ENCODE measurements at places on chromosomes 3 and 15. TPM values are rescaled to one million over a fixed set of nuclear protein-coding genes. Genes with fewer than 3 reads are reported as not detected.

The GFM1 gene
- 33.5 TPM for total RNA-seq

The COPG1 gene
- total RNA-seq, result 95.3 TPM

The PLA2G4D gene
- 29.6 TPM for total RNA-seq

The ASB14 gene
- total RNA-seq, result not detected

The AMT gene
- total RNA-seq, result 2.2 TPM

The SLC2A2 gene
- total RNA-seq, result not detected

The B3GNT5 gene
- 14.6 TPM for total RNA-seq

The NEK10 gene
- 3.0 TPM for total RNA-seq

The EPHB1 gene
- 30.7 TPM for total RNA-seq

The NEDD4 gene
- 55.3 TPM for total RNA-seq

The CYP1A2 gene
- total RNA-seq, result not detected

The CASR gene
- not detected for total RNA-seq

The DOCK3 gene
- 2.3 TPM for total RNA-seq

The WDR5B gene
- 4.3 TPM for total RNA-seq

The FSD2 gene
- 0.40 TPM for total RNA-seq

The GRM2 gene
- total RNA-seq, result 1.9 TPM

The ATP8B4 gene
- 9.5 TPM for total RNA-seq

The NXPE3 gene
- 5.8 TPM for total RNA-seq

The MNS1 gene
- not detected for total RNA-seq

The GCSAM gene
- total RNA-seq, result 0.62 TPM

The TAMM41 gene
- total RNA-seq, result 9.2 TPM

The ITGA11 gene
- total RNA-seq, result 3.6 TPM

The RGMA gene
- total RNA-seq, result 16.6 TPM

The PPARG gene
- total RNA-seq, result 9.7 TPM

The CNTN3 gene
- 0.72 TPM for total RNA-seq

The TP63 gene
- total RNA-seq, result 302 TPM

The IMPG2 gene
- total RNA-seq, result 0.24 TPM

All from suprapubic skin (tissue), 4 donors.